ENCODE measurements at places on chromosomes 12 and 14.
A peak's percentile ranks its signal among the peaks of the same experiment; 100 is the strongest.

GRCh38 chr12:116882742-116883141 is 1.5 kb upstream of the HRK start:
- DNase-seq: no peak

GRCh38 chr14:74932401-74932901 is 9.4 kb upstream of the RPS6KL1 start:
- no peak for DNase-seq

DNA sequence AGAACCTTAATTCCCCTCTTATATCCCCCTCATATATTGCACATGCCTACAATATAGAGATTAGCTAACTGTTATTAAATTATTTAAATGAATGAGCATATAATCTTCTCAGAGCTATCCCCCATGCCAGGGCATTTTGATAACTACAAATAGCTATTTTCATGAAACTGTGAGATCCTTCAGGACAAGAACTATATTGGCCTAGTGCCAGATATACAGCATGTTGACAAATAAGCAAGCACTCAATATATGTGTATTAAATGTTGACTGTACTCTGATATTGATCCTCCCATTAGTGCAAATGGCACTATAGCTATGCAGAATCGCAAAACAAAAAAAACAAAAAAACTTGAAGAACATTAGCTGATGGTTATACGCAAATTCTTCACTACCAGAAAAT is 134.1 kb upstream of the OTX2 start:
- no peak for DNase-seq

DNA sequence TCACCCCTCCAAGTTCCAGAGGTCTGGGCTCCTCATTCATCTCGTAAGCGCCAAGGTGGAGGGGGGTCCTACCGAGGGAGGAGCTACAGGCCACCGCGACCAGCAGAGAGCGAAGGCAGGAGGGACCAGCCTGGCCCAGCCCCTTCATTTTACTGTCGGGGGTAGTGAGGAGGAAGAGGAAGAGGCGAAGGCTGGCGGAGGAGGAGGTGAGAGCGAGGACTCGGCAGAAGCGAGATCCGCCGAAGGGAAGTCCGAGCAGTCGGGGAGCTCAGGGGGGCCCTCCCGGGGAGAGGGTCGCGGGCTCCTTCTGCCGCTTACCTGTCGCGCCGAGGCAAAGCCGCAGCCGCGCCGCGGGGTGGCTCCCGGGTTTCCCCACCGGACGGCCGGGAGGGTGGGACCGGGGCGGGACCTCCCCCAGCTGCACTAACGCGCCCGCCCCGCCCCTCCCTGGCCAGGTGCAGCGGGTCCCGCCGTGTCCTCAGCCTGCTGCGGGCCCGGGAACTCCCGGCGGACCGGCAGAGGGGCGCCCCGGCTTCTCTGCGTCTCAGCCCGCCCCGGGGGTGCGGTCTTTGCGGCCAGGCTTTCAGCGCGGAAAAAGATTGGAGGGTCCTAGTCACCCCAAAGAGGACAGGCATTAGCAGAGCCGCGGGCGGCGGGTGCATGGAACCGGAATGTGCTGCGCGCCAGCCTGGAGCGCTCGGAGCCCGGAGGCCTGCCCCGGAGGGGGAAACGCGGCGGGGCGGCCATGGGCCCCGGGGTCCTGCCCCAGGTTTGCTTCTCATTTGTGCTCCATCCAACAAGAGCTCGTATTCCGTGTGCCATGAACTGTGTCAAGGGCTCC is at the start of gene GALNT6:
Gene GALNT6, minus strand, starts transcription at position 124 of the 841 bp plus-strand sequence. CDS start 11,625 bp downstream, outside the sequence.
- peak; percentile 46 for DNase-seq

DNA sequence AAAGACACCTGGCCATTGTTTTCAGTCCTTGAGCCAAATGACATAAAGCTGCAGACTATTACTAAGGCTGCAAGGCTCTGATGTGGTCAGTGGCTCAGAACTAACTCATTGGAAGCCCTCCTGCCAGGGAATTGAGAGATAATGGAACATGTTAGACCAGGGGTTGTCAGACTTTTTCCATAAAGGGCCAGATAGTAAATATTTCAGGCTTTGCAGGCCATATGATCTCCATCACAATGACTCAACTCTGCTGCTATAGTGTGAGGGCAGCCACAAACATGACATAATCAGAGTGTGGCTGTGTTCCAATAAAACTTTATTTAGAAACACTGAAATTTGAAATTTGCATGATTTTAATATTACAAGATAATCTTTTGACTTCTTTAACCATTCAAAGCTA is 140.3 kb downstream of the TMEM30B start:
- DNase-seq: no peak

GRCh38 chr12:62800707-62801400 is 134.1 kb downstream of the PPM1H start:
- no peak for DNase-seq

GRCh38 chr12:89493670-89494302 is 30.8 kb downstream of the GALNT4 start:
- no peak for DNase-seq

DNA sequence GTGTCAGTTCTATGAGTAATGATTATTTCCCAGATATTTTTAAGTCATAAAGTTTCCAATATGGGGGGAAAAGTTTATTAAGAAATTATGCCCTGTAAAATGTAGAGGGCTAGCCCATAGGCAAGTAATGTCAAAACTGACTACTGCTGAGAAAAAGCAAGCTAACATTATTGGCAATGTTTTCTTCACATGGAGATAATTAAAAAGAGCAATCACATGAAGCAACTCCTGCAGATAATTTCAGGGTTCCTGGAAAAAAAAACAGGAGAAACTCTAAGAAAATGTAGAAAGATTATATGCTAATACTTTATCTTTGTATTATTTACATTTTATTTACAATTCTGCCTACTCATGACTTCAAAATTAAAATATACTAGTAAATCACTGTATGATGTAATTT is 39.8 kb downstream of the PPP1R12A start:
- DNase-seq: no peak

DNA sequence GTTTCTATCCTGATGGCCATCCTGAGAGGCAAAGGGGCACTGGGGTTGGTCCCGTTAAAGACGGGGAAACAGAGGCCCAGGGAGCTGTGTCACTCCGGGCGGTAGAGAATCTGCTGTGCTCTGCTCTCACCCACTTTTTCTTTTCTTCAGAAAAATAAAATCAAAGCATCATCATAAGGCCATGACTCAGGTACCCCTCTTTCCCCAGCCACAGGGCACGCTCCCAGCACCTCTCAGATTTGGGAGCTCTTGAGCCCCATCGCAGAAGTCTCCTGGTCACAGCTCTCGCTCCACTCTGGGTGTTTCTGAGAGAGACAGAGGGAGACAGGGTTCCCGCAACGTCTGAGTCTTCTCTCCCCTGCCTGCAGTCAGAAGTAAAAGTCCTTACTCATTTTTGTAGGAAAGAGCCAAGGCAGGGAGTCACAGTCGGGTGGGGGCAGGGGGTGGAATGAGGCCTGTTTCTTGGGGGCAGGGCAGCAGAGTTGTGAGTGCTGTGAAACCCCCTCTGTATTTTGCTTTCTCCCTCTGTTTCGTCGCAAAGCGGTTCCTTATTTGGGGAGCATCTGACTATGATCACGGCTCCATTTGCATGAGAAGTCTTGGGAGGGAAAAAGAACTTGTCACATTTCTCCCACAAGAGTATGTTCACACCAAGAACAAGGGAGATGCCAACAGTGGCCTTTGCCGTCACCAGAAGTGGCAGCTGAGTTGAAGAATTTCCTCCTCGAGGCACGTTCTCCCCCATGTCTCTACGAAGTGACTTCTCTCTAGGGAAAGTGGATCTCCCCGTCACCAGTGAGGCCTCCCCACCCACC is 139.0 kb downstream of the BCL11B start:
- DNase-seq: no peak

- DNase-seq: no peak
These were observed 248.7 kb downstream of the SPTSSA start for GRCh38 chr14:34213332-34213731.

- DNase-seq: peak; percentile 67
These were observed 18.7 kb downstream of the DAD1 start for GRCh38 chr14:22570132-22570949.

- DNase-seq: no peak
These were observed 56.4 kb upstream of the RNU6-8 start for GRCh38 chr14:32259368-32260013.

GRCh38 chr12:96235484-96235826 is 41.3 kb downstream of the ELK3 start:
- DNase-seq: no peak

- no peak for DNase-seq
These were observed 57.9 kb downstream of the RFLNA start for GRCh38 chr12:124352839-124353238.

GRCh38 chr14:95396221-95396620 is 76.5 kb upstream of the CLMN start:
- no peak for DNase-seq

DNA sequence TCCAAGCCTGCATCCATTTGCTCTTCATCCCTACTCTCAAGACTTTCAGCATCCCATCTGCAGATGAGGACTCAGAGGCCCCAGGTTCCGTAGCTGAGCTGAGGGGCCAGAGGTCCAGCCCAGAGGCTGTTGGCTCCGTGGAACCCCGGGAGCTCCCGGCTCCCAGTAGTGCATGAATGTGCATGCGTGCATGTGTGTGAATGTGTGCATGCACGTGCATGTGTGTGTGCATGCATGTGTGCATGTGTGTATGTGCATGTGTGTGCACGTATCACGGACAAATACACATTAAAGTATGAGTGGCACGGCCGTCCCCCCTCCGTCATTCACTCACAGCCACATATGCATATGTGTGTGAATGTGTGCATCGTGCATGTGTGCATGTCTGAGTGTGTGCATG is 149.9 kb downstream of the KIF26A start:
- no peak for DNase-seq

DNA sequence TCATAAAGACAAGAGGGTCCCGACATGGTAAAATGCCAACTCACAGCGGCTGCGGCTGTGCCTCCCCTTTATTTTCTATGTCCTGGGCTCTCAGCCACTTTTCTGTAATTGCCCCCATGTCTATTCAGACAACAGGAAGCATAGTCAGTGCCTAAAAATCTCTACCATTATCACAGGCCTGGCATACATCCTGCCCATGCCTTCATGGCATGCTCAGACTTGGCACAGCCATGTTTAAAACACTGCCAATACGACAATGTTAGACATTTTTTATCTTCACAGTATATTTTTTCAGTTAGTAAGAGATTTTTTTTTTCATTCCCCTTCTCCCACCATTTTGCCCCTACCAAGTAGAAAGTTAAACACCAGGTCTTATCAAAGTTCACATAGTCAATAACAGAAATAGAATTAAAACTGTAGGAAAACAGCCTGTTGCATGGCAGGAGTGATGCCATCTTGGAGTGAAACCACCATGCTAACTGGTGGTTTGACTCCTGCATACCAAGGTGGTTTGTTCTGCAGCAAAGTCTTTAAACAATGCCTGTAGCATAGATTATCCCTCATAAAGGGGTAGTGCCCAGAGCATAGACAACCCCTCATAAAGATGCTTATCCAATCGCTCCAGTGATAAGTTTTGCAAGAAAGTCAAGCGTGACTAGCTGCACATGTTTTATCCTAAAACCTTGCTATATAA is 18.9 kb upstream of the CERS5 start:
- DNase-seq: no peak

GRCh38 chr12:77855548-77855947 is 24.9 kb downstream of the NAV3 start:
- DNase-seq: no peak

Measured in GM19239 (cell line).